ENCODE measurements at places on chromosomes 11 and 22.
A peak's percentile ranks its signal among the peaks of the same experiment; 100 is the strongest.

GRCh38 chr11:38937709-38938108 lies 2339.7 kb upstream of the RAG2 start:
- H3K4me1 ChIP-seq: no peaks in the 10 kb centered on the region
- H3K36me3 ChIP-seq: no peaks in the 10 kb centered on the region
- H3K4me3 ChIP-seq: no peak overlapping the region
- DNase-seq: no peak
- no peak overlapping the region for H3K27ac ChIP-seq

DNA sequence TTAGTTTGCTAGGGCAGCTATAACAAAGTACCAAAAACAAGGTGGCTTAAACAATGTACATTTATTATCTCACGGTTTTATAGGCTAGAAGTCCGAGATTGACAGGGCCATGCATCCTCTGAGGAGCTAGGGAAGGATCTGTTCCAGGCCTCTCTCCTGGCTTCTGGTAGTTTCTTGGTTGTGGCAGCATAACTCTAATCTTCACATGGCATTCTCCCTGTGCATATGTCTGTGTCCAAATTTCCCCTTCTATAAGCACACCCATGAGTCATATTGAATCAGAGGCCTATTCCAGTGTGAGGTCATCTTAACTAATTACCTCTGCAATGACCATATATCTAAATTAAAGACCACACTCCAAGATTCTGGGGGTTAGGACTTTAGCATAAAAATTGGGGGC lies 31.3 kb upstream of the MMP13 start:
- no peak for DNase-seq
- H3K4me1 ChIP-seq: no peaks in the 10 kb centered on the region
- no peaks in the 10 kb centered on the region for H3K27me3 ChIP-seq
- H3K27ac ChIP-seq: no peak overlapping the region
- H3K4me3 ChIP-seq: no peak overlapping the region

DNA sequence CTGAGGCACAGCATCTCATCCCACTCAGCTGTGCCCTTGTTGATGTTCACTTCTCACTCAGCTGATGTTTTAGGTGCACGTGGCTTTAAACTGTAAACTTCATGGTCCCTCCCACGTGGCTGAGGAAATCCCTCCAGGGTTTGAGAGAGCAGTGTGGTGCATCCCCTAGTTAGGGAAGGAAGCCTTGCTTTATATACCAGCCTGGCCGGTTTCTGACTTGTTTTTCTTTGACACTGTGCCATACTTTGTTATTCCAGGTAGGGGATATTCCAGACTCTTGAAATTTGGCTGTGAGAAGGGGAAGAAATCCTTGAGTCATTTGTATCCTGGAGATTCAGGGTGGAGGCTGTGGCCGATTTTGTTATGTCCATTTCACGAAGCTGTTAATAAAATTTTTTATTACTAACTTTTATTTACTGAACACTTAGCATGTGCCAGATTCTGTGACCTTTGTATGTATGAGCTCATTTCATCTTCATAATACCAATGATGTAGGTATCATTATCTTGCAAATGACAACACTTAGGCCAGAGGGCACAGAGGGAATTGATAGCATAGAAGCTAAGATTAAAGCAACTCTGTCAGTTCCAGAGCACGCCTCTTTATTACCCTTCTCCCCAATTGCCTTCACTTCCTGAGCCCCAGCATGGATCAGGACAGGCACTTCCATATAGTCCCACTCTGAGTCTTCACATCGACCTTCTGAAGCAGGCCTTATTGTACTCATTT lies 116.6 kb downstream of the NAV2 start:
- peak; percentile 63 for DNase-seq
- no peaks in the 10 kb centered on the region for H3K27me3 ChIP-seq
- no peaks in the 10 kb centered on the region for H3K36me3 ChIP-seq
- no peak overlapping the region for H3K4me3 ChIP-seq
- peaks cover 5% of the 10 kb centered on the region for H3K4me1 ChIP-seq

DNA sequence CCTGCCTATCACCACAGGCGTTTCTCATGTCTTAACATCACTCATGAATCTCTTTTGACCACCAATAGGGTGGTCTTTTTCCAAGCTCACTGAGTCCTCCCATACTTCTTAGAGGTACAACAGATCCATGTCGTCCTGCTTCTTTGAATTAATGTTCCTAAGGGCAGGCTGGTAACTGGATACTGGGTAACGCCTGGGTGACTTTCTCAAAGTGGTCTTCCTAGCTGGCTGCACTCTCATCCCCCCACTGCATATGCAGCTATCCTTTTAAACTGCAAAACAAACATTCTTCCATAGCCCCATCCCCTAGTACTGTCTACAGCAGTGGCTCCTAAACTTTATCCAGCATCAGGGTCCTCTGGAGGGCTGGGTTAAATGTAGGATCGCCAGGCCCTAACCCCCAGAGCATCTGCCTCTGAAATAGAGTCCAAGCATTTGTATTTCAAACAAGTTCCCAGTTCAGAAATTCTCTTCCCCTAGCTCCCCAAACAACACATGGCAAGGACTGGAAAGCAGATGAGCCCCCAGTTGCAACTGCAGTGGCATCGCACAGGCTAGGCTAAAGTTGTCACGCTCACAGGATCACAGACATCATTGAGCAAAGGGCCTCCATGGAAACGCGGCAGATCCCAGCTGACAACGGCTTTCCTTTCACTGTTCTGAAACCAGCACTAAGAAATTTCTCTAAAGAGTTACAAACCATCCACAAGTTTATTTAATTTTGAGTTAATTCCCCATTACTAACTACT lies 204.9 kb downstream of the LARGE1 start:
- H3K27me3 ChIP-seq: no peaks in the 10 kb centered on the region
- DNase-seq: no peak
- H3K4me3 ChIP-seq: no peak overlapping the region
- H3K4me1 ChIP-seq: no peaks in the 10 kb centered on the region

DNA sequence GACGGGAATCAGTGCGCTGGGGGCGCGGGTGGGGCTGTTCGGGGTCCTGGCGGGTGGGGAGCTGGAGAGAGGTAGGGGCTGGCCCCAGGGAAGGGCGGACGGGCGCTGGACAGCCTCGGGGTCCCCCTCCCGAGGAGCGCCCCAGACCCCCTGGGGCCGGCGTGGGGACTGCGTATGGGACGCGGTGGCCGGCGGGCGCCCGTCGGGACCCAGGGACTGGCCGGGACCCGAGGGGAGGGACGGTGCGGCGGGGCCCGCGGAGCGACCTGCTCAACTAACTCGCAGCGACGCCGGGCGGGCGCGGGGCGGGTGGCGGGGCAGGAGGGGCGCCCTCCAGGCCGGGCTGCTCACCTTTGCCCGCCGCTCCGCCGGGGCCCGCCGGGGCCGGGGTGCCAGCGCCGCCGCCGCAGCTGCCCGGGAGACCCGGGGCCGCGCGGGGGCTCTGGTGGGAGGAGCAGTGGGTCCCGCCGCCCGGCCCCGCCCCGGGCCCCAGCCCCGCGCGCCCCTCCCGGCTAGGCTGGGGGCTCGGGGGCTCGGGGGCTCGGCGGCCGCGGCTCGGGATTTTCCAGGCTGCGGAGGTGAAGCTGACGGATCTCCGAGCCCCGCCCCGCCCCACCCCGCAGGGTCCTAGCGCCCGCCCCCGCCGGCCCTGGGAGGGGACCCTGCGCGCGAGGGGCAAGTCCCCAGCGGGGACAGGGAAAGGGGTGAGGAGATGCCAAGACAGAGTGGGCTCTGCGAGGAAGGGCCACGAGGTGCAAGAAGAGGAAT lies 12.3 kb downstream of the STARD10 start:
- H3K27ac ChIP-seq: peak overlapping the region; percentile 84
- peak; percentile 31 for DNase-seq
- no peaks in the 10 kb centered on the region for H3K27me3 ChIP-seq
- H3K4me1 ChIP-seq: peaks cover 16% of the 10 kb centered on the region

DNA sequence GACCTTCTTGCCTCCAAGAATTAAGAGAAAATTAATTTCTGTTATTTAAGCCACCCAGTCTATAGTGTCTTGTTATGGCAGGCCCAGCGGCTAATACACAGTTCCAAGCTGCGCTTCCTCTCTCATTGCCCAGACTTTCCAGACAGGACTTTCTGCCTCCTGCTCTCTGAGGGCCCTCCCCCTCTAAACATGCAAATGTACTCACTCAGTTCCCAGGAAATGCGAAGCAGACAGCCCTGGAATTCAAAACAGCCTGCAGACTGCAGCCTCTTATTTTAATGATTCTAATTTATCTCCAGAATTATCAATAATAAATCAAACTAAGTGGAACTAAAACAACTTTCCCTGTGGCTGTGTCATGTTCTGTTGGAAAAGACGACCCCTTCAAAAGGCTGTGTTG lies 115.5 kb upstream of the ISX start:
- no peak overlapping the region for H3K4me3 ChIP-seq
- H3K27ac ChIP-seq: no peak overlapping the region
- no peaks in the 10 kb centered on the region for H3K4me1 ChIP-seq
- peak; percentile 25 for DNase-seq
- no peaks in the 10 kb centered on the region for H3K27me3 ChIP-seq

GRCh38 chr22:43128928-43129424 lies 14.2 kb downstream of the MCAT start:
- H3K27me3 ChIP-seq: no peaks in the 10 kb centered on the region
- no peaks in the 10 kb centered on the region for H3K4me1 ChIP-seq
- H3K36me3 ChIP-seq: no peaks in the 10 kb centered on the region
- DNase-seq: no peak
- H3K4me3 ChIP-seq: no peak overlapping the region

DNA sequence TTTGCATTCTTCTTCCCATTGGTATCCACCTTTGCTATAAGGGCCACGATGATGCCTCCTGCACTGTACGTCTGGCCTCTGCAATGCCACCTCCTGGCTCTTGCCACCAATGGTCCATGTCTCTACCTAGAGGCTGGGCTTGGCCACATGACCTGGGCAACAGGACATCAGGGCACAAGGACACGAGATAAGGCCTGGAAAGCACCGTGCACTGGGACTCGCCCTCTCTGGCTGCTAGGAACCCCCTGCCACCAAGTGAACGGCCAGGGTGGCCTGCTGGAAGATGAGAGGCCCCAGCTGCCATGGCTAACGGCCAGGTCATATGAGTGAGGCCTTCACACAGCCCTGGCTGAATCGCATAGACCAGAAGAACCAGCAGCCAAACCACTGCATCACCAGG lies 87.4 kb downstream of the TRMU start:
- H3K36me3 ChIP-seq: no peaks in the 10 kb centered on the region
- no peak overlapping the region for H3K27ac ChIP-seq
- H3K4me1 ChIP-seq: no peaks in the 10 kb centered on the region
- H3K27me3 ChIP-seq: no peaks in the 10 kb centered on the region
